ENCODE measurements at places on chromosomes 2 and 18.

- DNase-seq, result no peak
Observed at GRCh38 chr2:181575024-181575649, 81.8 kb downstream of the CERKL start.

- no peak for DNase-seq
Observed at GRCh38 chr2:60505240-60505879, 48.1 kb downstream of the BCL11A start.

- DNase-seq, result no peak
Observed at GRCh38 chr2:72625366-72625765, 200.5 kb downstream of the EXOC6B start.

GRCh38 chr2:25700221-25700660 lies 26.9 kb upstream of the DTNB start:
- peak; percentile 52 for DNase-seq

GRCh38 chr2:121008975-121009374 lies 273.3 kb downstream of the GLI2 start:
- DNase-seq, result peak; percentile 3

- no peak for DNase-seq
Observed at GRCh38 chr2:239216614-239217273, 184.1 kb downstream of the HDAC4 start.

GRCh38 chr2:3023531-3023930 lies 354.1 kb downstream of the EIPR1 start:
- no peak for DNase-seq

DNA sequence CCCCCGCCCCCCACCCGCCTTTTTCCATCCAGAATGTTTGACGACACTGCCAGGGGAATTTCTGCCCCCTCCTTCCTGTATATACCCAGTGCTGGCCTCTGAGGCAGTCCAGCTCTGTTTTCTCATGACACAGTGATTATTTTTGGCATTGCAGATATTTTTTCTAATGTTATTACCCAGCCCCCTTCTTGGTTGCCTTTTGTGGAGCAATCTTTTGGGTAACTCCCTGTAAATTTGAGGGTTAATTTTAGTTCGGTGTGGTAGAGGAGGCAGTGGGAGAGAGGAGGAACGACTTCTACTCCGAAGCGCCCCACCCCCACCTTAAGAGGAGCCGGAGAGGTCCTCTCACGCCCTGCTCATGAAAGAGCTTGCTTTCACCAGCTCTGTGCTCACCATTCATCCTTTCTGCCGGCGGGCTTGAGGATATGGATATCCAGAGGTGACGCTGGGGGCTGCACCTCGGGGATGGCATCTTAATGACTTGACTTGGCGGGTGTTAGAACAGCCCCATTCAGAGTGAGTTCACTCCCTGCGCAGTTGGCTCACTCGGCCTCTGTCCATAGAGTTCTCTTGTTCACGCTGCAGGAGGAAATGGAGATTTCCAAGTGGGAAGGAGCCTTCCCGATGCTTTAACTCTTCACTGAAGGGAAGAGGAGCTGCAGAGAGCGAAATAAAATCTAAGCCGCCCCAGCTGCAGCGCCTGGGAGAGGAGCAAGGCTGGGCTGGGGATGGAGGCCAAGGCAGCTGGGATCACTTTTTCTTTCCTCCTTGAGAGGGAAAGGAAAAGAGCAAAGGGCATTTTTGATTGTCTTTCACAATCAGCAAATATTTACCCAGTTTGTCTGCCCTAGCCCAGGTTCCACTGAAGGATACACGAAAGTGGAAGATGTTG lies 38.4 kb downstream of the EPAS1 start:
- DNase-seq, result no peak

DNA sequence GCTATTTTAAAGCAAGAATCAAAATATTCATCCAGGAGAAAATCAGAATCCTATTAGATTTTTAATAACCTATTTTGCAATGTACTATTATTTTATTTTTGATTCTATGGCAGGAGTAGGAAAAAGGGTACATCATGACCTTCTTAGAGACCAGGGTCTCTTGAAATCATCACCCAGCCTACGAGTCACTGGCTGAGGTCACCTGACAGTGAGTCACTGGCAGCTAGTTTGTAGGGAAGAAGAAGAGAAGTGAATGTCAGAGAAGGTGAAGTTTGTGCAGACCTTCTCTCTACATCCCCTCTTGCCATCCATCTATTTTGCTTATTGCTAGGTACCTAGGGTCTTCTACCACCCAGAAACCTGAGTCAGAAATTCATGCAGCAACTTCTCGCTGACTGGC lies 144.2 kb downstream of the ALK start:
- no peak for DNase-seq

GRCh38 chr2:41959760-41960159 lies 88.1 kb upstream of the PKDCC start:
- DNase-seq, result no peak

DNA sequence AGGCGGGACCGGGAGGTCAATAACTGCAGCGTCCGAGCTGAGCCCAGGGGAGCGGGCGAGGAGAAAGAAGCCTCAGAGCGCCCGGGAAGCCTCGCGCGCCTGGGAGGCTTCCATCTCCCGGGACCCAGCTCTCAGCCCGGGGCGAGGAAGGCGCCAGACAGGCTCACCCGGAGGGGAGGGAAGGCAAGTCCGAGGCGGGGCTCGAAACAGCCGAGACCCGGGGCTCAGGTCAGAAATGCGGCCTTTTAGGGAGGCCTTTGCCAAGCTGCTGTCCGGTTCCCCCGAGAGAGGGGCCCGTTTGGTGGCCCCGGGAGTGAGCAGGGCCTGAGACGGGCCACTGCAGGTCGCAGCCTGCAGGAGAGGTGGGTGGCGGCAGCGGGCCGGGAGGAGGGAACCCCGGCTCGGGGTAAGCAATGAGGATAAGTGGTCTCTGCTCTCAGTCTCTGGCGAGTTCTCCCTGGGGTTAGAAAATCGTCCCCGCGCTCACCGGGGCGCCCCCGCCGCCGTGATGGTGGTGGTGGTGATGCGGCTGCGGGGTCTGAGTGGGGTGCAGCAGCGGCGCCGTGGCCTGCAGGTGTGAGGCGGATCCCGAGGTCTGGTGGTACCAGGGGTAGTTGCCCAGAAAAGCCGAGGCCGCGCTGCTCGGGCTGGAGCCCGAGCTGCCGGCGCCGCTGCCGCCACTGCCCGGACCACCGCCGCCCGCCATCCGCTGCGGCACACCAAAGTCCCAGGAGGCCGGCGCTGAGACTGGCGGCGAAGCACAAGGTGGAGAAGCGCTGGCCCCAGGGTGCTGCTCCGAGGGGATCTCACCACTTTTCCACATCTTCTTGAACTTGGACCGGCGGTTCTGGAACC lies 2.4 kb downstream of the DLX2 start:
- DNase-seq, result no peak

DNA sequence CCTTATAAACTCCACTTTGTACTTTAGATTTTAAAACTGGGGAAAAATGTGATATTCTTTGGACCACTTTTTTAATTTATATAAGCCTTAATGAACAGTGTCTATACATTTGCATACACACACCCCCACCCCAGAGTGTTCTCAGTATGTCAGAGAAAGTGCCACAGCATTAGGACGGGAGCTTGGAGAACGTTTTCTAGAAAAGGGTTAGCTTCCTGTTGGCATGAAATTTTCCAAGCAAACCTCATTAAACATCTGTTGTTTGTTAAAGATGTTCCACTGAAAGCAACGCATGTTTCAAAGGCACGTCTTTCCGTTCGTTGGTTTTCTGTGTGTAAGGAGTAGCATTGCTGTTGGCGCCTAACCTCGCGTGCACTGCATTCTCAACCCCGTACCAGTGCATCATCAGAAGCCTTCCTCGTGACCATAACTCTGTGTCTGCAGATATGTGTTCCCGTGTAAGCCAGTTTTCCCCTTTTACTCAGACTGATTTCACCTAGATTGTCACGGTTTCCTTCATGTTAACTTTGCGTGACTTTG lies 228.5 kb downstream of the ALPK2 start:
- DNase-seq, result no peak

DNA sequence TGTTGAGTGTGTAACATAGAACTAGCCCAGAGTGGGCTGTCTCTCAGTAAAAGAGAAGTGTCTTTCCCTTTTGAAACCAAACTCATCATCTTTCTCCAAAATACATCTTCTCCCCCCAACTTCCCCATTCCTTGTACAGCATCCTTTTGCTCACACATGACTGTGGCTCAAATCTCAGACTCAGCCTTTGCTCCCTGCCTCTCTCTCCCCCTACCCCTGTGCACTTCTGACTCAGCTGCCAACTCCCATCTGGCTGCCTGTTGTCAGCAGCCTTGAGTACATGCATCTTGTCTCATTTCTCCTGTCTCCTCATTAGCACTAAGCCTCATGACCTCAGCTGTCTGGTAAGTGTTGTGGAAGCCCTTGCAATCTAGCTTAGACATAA lies 18.1 kb upstream of the MGAT4A start:
- DNase-seq, result no peak

- no peak for DNase-seq
Observed at GRCh38 chr2:43792653-43793052, 18.8 kb downstream of the DYNC2LI1 start.

- DNase-seq, result no peak
Observed at GRCh38 chr18:55372209-55372608, 215.8 kb downstream of the TCF4 start.

- DNase-seq, result no peak
Observed at GRCh38 chr2:42895134-42895790, 102.9 kb upstream of the HAAO start.

- DNase-seq, result no peak
Observed at GRCh38 chr18:2869207-2869606, 22.4 kb downstream of the EMILIN2 start.

DNA sequence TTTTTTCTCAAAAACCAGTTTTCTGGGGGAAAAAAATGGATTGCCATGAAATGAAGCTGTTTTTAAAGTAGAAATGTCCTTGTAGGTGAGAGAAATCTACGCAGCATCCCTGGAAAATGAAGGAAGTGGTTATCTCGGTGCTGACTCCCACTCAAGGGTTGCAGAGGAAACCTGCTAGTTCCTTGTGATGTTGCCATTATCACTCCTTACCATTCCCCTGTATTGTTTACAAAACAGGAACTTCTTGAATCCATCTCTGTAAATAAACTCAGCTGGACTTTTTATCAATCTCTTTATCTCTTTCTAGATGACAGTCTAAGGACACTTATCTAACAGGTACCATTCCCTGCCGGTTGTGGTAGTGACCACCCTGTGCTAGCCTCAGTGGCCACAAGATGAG lies 61.2 kb downstream of the FEZ2 start:
- no peak for DNase-seq

DNA sequence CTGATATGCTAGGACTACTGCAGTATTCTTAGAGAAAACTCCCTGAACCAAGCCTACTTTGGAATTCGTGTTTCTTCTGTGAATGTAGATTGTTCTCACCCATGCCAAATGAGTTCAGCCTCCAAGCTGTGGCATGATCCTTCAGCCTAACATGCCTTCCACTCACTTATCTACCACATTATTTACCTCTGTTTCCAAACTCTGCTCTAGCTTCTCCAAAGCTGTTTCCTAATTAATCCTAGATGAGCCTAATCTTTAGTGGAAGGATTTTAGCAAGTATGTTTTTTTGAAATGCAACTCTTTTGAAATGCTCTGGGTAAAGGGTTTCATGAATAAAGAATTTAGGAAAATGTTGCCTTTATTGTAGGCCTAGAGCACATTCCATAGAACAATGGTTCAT lies 152.9 kb upstream of the MMADHC start:
- DNase-seq, result no peak

GRCh38 chr2:218229239-218229638 lies 12.2 kb downstream of the ARPC2 start:
- no peak for DNase-seq

GRCh38 chr2:49950646-49951045 lies 796.3 kb upstream of the FSHR start:
- DNase-seq, result no peak

- no peak for DNase-seq
Observed at GRCh38 chr2:71664161-71664560, 210.8 kb downstream of the DYSF start.

- no peak for DNase-seq
Observed at GRCh38 chr18:52000435-52000834, 339.6 kb upstream of the DCC start.

DNA sequence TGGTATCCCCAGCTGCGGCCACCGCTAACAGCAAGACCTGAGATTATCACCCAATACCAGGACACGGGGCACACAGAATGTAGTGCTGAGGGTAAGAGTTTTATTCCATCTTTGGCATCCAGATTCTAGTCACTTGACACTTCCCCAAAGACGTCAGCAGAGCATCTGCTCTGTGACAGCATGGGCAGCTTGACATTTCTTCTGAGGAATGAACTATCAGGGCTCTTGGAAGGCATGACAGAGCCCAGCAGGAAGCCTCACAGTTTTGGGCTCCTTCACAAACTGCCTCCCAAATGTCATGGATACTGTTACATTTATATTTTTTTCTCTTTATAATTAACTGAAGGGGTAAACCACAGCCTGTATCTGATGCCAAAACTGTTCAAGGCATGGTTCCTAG lies 1010.7 kb downstream of the TDRD15 start:
- DNase-seq, result no peak

GRCh38 chr2:118689456-118689855 lies 158.0 kb downstream of the EN1 start:
- no peak for DNase-seq

- no peak for DNase-seq
Observed at GRCh38 chr2:70192516-70192915, 1.7 kb upstream of the C2orf42 start.

DNA sequence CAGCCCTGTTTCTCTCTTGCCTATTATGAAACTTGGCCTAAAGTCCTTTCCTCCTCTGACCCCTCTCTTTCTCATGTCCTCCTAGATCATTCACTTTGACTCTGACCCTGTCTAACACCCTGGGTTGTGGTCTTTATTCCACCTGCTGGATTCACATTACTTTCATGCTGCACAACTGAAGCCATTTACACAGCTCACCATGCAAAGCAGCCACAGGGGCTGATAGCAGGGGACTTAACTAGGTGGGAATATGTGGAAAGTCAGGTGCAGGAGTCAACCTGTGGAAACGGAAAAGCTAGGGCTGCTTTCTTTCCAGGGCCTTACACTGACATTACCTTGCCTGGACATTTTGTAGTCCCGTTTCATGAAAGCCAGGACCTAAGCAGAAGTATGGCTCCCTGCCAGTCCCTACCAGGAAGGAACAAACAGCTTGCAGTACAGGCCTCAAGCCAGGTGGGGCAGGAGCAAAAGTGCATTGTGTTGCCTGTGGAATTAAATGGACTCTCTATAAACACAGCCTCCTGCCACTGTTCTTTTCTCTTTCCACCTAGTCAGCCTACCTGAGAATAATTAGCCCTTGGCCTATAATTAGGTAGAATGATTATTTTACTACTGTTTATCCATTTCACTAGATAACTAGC lies 11.8 kb downstream of the MAPRE3 start:
- DNase-seq, result peak; percentile 36

- DNase-seq, result no peak
Observed at GRCh38 chr2:235206980-235207579, 255.3 kb downstream of the SH3BP4 start.

Measured in HCT116 (cell line).